Dermis lymphatic vessel endothelial cell (primary cell): ENCODE measurements at places on chromosomes 5 and 9. TPM values are rescaled to one million over a fixed set of nuclear protein-coding genes. Genes with fewer than 3 reads are reported as not detected.

Gene IFNK
- total RNA-seq, result not detected in 2 replicates

Gene UIMC1
- 38.3 and 39.3 TPM in 2 replicates for total RNA-seq

Gene DMRT3
- total RNA-seq, result not detected in 2 replicates

Gene PIP5K1B
- 0.09 and 0.11 TPM in 2 replicates for total RNA-seq

Gene IL13
- total RNA-seq, result not detected in 2 replicates

Gene BASP1
- total RNA-seq, result 0.26 and 1.2 TPM in 2 replicates

Gene PCDHA10
- under 0.01 and 0.09 TPM in 2 replicates for total RNA-seq

Gene IFNB1
- total RNA-seq, result not detected in 2 replicates

Gene PROB1
- 3.7 and 4.1 TPM in 2 replicates for total RNA-seq

Gene HTR1A
- total RNA-seq, result not detected in 2 replicates
